Left kidney (tissue), 8 donors: ENCODE measurements at places on chromosomes 2 and 18. TPM values are rescaled to one million over a fixed set of nuclear protein-coding genes. Genes with fewer than 3 reads are reported as not detected.

DNA sequence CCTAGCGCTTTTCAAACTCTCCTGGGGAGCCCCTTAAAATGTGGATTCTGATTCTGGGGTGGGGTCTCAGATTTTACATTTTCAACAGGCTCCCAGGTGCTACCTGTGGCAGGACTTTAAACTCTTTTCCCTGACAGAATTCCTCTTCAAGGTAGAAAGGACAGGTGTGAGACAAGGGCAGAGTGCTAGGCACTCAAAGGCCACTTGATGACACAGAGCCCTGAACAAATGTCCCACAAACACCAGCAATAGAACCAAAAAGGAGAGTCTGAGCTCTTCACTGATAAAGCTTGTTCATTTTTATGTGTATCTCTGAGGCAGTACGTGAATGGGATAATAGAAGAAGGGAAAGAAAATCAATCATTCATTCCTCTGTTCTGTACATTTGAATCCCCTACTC is 77.7 kb upstream of the PELI1 start:
- no peak for DNase-seq

DNA sequence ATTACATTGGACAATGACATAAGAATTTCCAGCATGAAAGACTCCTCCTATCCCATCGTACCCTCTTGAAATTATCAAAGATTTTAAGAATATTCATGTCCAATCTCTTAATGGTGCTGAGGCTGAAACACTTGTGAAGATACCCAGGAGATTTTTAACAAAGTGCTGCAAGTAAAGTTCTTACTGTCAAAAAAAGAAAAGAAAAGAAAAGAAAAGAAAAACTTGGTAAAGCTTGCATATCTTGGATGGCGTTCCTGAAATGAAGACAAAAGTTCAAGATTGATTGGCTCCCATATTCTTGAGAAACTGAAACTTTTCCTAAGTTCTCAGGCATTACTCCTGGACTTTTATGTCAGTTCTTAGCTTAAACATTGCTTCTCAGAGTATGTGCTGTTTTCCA is 1010.5 kb upstream of the PIK3C3 start:
- no peak for DNase-seq

DNA sequence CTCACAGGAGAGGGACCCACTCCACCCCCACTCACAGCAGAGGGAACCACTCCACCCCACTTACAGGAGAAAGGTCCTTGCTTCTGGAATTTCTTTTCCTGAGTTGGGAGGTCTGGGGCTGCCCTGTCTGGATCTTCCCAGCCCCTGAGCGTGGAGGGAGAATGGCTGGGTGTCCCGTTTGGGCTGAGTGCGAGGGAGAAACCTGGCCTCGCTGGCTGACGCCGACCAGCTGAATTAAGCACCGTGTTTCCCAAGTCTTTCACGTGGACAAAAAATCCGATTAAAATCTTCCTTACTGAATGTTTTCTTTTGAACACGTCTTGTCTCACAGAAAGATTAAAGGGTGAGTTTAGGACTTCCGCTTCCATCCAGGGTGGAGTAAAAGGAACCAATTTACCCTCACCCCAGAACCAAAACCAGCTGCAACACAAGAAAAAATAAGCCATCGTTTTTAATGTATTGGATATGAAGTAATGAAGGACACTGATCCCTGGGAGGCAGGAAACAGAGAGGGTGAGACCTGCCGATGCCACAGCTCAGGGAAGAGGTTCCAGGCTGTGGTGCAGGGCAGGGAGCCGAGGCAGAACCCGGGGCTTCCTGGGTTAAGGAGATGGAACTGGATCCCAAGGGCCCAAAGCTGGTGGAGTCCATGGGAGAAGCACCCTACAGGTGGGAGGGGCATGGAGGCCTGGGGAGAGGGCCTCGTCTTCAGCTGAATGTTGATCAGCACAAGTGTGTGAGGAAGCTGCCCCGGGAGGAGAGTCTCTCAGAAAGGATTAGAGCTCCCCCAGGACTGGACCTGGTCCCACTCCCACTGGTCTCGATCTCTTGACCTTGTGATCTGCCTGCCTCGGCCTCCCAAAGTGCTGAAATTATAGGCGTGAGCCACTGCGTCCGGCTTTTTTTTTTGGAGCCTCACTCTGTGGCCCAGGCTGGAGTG is 60.3 kb downstream of the RTP5 start:
- no peak for DNase-seq

DNA sequence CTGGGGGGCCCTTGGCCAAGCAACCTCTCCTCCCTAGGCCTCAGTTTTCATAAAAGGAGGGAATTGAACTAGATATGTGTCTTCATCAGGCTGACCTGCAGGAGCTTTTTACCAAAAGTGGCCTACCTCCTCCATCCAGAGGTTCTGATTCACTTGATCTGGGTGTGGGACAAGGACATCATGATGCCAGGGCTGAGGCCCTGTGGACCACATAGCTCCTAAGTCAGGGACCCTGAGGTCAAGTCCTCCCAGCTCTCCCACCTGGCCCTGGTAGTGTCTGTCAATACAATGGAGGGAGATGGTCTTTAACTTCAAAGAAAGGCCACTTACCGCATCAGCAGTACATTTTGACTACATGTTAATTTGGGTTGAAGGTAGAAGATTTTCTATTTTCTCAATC is 10.4 kb downstream of the IL1RN start:
- no peak for DNase-seq

AQP12A gene
- not detected for polyA plus RNA-seq

ZDBF2 gene
- polyA plus RNA-seq, result 14.3 TPM

C2orf15 gene
- 12.8 TPM for polyA plus RNA-seq
